ENCODE measurements at places on chromosomes 5 and 9.

- no peak for DNase-seq
Observed at GRCh38 chr5:68644971-68645370, 429.4 kb downstream of the PIK3R1 start.

DNA sequence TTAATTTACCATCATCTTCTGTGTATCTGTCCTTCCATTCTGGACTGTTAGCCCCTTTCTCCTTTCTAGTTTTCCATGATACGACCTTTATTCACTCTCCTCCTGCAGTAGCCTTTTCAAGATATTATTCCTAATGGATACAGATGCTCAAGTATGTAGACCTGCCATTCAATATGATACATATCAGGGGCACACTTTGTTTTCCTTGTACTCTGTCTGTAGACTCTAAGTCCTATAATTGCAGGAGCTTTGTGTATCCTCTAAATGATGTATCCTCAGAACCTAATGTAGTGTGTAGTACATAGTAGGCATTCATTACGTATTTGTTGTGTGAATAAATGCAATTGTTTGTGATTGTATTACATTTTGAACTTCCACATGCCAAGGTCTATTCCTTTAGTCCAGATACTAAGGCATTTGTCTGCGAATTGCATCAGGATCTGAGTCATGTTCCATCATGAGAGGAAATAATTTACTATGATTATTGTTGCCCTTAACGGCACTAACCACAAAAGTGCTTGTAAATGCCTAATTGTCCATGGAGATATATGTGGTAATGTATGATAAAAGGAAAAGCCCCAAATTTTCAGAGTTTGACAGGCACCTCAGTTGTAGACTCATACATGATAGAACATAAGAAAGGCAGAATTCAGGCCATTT lies 57.1 kb upstream of the IZUMO3 start:
- DNase-seq, result no peak

GRCh38 chr5:102701748-102702147 lies 53.4 kb upstream of the PAM start:
- DNase-seq, result no peak

DNA sequence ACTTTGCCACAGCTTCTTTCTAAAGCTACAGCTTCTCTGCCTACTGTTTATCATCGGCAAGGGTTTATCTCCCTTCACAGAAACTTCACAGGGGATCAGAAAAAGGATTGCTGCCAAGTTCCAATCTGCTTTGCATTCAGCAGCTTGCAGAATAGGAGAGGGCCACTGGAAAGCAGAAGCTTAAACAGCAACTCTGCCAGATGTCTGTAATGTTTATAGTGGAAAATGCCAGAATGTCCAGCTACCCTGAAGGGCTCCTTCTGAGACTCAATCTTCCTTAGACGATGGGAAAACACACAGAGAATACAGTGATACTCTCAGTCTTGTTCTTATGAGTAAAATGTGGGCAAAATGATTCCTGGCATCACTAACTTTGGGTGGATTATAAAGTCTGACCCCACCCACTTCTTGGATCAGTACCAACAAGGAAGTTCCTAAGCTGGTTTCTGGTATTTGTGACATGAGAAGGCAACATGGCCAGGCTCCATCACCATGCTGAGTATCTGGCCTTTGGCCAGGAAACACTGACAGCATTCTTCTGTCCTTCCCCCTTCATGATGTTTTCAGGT lies 19.0 kb downstream of the STOM start:
- no peak for DNase-seq

DNA sequence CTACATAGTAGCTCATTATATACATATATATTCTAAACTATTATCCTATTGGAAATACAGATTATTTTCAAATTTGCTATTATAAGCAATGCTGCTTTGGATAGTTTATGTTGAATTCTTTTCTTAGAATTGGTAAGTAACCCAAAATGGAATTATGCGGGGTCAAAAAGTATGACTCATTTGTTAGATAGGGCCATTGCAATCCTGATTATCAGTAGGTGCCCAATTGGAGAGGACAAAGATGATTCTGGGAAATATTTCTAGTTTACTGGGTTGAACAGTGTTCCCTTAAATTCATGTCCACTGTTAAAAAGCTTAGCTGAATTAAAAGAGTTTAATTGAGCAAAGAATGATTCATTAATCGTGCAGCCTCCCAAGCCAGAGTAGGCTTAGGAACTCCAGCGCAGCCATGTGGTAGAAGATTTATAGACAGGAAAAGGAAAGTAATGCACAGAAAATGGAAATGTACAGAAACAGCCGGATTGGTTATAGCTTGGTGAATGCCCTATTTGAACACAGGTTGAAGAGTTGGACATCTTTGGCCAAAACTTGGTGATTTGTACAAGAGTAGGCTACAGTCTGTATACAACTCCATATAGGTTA lies 81.8 kb downstream of the GDNF start:
- DNase-seq, result no peak

GRCh38 chr5:120621339-120621738 lies 157.2 kb downstream of the PRR16 start:
- DNase-seq, result no peak

- no peak for DNase-seq
Observed at GRCh38 chr5:34813509-34813908, 25.5 kb upstream of the TTC23L start.

- no peak for DNase-seq
Observed at GRCh38 chr5:149053072-149053695, 9.7 kb downstream of the SH3TC2 start.

DNA sequence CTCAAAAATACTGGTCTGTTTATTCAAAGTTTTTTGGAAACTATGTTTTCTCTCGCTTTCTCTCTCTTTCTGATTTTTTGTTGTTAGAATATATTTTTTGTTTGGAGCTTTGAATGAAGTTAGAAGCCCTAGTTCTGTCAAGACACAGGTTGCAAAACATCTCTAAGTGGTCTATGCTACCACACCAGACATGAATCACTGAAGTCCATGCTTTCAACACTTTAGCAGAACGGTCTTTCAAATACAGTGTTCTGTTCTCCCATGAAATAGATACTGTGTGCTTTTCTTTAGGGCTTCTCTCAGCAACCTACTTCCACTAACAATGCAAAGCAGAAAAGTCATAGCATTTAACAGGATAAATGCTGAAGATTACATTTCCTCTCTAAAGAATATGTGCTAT lies 392.5 kb downstream of the TMEM167A start:
- no peak for DNase-seq

GRCh38 chr5:43620944-43621505 lies 18.0 kb downstream of the NNT start:
- no peak for DNase-seq

- no peak for DNase-seq
Observed at GRCh38 chr5:149581931-149582768, 852 bp downstream of the ARHGEF37 start.

DNA sequence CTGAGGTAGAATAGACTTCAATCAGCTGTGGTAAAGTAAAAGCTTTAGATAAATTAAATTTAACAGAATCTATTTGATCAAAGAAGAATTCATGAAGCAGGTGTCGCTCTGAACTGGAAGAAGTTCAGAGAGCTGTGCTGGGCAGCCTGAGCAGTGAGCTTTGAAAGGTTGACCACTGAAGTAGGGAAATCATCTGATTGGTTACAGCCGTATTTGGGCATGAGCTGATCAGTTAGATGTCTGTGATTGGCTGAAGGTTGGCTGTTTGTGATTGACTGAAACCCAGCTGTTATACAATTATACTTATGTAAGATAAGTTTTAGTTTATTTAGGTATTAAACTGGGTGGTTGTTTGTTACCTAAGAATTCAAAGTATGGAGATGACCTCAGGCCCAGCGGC lies 1174.6 kb downstream of the CDH9 start:
- no peak for DNase-seq

GRCh38 chr5:149254506-149254905 lies 17.2 kb upstream of the AFAP1L1 start:
- no peak for DNase-seq

DNA sequence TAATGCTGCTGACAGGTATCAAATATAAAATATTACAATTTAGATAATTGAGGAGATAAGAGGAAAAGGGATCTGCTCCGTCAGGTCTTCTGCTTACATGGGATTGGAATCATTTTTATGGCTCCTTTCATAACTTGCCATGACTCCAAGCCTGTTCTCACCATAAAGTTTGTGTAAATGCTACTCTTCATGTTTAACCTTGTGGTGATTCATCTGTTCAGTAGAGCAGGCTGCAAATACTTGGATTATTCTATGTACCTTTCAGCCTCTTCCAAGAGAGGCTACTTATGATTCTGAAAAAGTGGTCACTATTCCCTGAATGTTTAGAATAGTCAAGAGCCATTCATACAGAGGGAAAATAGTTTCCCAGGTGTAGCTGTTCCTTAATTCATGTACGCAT lies 66.9 kb downstream of the SLC44A1 start:
- DNase-seq, result no peak

DNA sequence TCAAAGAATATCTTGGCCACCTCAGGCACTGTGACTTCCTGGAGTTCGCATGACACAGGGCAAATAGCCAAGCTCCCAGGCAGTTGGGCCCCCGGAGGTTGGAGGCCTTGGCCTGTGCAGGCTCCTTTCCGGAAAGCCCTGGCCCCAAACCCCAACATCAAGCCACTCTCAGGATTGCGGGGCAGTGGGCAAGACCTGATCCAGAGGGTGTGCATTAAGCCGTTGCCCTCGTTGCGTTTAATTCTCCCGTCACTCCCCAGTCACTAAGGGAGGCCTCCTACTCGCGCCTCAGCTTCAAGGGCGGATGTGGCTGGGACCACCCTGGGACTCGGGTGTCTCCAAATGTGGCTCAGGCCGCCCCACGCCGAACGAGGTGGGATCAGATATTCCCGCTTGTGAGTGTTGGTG lies 60.1 kb downstream of the TMEM174 start:
- peak; percentile 13 for DNase-seq

- DNase-seq, result no peak
Observed at GRCh38 chr5:87137283-87137682, 130.4 kb upstream of the RASA1 start.

DNA sequence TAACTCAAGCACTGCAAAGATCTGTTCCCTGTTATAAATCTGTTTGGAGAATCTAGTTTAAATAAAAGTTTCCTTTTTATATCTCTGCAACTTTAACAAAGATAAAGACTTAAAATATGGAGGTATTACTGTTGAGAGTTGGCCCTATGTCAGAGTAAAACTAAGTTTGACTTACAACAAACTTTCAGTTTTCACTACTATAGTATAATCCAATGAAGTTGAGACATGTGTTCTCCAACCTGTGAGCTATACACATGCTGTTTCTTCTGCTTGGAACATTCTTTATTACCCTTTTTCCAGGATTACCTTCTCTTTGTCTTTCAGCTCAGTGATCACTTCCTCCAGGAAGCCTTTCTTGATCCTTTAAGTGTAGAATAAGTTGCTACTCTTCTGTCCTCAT lies 1109.3 kb downstream of the MAT2B start:
- DNase-seq, result no peak

DNA sequence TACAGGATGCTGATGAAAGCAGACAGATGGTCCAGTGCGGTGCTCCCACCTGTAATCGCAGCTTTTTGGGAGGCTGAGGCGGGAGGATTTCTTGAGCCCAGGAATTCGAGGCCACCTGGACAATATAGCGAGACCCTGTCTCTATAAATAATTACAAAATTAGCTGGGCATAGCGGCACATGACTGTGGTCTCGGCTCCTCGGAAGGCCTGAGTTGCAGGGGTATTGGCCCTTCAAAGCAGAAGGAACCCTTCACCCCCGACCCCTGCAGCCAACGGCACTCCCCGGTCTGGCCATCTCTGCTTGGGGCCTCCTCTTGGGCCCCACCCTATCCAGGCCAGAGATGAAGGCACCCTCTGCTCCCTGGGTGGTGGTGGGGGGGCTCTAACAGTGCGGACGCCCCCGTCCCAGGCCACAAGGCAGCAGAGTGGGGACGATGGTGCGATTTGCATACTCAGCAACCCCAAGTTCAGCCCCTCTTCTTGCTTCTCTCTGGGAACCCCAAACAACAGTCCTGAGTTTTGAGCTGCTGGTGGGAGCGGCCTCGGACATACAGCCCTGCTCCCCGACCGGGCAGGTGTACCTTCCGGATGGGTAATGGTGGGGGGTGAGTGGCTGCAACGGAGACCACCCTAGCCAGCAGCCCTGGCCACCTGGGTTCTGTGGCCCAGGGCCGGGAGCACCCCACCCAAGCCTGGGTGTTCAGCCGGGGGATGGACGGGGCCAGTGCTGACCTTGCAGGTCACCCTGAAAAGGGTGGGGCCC lies 50.7 kb downstream of the NACC2 start:
- no peak for DNase-seq

DNA sequence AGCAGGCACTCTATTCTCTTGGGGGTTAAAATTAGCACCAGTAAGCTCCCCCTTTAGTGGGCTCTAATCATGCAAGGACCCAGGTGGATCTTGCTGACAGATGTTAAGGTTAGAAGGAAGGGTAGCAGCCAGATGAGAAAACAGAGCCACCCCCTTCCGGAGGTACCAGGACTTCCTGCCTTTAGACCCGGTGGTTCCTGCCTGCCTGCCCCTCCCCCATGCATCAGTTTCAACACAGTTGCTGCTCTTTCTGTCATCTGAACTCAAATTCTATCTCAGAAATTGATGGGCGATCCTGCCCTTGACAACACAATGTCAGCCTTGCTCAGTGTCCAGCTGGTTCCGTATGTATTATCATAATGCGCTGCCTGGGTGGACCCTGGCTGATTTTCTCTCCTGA lies 287.3 kb downstream of the EBF1 start:
- DNase-seq, result peak; percentile 77

DNA sequence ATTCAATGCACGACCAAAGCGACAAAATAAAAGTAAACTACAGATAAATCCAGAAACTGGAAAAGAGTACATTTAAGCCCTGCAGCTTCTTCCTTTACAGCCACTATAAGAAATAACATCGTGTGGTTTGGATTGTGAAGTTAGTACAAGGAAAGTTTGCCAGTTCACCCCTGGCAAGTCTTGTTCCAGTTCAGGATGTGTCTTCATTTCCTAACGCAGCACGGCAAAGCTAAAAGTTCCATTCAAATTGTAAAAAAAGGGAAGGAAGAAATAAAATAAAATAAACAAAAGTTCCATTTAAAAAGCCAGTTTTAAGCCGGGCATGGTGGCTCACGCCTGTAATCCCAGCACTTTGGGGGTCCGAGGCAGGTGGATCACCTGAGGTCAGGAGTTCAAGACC lies 83.3 kb upstream of the RETREG1 start:
- no peak for DNase-seq

DNA sequence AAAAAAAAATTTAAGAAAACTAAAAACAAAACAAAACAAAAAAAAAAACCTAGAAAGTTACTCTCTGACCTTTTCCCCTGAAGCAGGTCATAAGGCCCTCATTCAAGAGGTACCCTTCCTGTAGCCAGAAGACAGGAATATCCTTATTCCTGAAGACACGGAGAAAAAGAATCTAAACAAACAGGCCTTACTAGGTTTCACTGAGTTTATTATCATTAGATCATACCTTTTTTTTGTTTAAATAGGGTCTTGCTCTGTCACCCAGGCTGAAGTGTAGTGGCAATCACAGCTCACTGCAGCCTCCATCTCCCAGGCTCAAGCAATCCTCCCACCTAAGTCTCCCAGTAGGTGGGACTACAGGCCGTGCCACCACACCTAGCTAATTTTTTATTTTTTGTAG lies 11.7 kb upstream of the CDKN2AIPNL start:
- no peak for DNase-seq

GRCh38 chr9:136015656-136016571 lies 54.7 kb upstream of the UBAC1 start:
- DNase-seq, result no peak

Data from activated CD8-positive, alpha-beta T cell treated with anti-CD3 and anti-CD28 coated beads for 36 hours (primary cell).